ENCODE measurements at places on chromosomes 6 and 20.

DNA sequence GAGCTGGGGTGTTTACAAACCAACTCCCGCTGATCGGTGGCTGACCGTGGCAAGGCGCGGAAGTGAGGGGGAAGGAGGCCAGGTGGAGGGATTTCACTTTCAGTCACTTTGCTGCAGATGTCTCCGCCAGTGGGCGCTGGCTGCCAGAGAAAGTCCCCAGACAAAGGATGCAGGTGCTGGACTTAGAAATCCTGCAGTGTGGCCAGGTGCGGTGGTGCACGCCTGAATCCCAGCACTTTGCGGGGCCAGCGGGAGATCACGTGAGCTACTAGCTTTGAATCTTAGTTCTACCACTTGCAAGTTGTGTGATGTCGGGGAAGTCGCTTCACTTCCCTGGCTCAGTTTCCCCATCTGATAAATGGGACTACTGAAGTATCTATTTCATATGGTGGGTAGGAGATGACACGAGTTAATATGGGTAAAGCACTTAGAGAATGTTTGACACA lies 180.4 kb downstream of the ZNF217 start:
- DNase-seq: peak; percentile 11

DNA sequence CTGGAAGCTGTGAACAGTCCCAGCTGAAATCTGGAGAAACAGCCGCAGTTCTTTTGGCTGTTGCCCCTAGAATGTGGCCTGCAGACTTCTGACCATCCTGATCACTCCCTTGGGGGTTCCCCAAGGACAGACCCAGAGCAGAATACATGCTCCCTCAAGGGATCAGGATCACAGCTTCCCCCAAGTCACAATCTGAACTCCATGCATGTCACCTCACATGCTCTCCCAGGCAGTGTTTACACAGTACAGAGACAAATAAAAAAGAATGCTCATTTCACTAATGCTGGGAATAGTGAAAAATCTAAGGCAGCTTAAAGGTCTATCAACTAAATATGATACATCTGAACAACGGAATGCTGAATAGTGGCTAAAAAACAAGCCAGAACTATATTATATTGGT lies 20.5 kb downstream of the SPAG4 start:
- no peak for DNase-seq

- DNase-seq: no peak
Observed at GRCh38 chr6:41578217-41579087, 32.3 kb downstream of the FOXP4 start.

DNA sequence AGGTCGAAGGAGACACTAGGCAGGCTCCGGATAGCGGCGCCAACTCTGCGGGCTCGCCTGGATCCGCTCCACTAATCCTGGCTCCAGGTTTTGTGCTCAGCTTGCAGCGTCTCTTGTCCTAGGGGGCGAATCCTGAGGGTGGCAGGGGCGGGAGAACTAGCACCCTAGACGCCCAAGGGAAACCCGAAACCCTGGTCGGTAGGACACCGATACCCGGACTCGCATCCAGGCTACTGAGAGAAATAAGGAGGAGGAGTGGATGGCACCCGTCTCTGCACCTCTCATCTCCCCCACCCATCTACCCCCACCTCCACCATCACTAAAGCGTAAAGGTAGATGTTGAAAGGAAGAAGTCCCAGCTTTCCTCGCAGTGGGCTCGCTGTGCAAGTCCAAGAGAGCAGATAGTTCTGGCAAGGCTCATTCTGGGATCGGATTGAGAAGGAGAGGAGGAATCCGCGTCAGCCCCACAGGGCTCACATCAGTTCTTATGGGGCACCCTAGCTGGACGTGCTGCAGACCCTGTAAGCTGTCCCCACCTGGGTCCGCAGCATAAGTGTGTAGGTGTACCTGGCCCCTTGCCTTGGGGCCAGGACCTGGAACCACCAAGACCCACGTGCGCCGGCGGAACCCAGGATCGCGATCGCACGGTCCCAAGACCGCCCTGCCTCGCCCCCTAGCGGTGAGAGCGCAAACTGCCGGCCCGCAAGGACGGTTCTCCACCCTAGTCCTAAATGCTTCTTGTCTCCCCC lies 6.9 kb downstream of the SLC32A1 start:
- peak; percentile 54 for DNase-seq

GRCh38 chr6:11711003-11711983 lies 67.3 kb downstream of the ADTRP start:
- DNase-seq: no peak

DNA sequence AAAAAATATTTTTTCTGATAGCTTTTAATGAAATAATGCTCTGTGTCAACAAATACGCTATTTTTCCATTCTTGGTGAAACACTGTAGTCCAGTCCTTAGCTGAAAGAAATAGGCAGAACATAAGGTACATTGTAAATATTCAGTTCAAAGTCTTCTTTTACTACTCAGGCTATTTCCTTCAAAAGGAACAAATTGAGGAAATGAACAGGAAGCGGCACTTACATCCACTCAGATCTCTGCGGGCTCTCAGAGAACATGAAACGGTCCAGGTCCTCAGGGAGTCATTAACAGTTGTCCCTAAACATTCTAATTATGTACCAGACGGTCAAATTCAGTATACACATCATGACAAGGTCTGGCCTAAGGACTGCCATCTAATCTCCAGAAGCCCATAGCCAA lies 212.6 kb downstream of the KIF16B start:
- DNase-seq: no peak

DNA sequence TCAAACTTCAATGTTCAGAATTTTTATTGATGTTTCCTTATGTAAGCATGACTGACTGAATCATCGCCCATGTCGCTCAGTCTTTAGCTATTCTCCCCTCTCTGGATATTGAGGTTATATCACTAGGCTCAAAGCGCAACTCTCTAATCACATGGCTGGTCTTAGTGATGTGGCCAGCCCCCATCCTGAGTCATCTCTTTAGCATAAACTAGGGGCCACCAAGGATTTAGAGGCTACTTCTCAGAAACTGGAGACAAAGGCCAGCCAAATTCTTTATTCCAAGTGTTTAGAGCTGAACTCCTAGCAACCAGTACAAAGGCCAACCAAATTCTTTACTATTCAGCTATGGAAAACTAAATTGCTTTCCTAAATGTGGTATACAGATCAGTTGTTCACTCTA lies 61.4 kb downstream of the FAM135A start:
- DNase-seq: no peak

GRCh38 chr6:145866456-145867396 lies 52.1 kb upstream of the FBXO30 start:
- DNase-seq: no peak
